ENCODE measurements at places on chromosomes 7 and 10.

DNA sequence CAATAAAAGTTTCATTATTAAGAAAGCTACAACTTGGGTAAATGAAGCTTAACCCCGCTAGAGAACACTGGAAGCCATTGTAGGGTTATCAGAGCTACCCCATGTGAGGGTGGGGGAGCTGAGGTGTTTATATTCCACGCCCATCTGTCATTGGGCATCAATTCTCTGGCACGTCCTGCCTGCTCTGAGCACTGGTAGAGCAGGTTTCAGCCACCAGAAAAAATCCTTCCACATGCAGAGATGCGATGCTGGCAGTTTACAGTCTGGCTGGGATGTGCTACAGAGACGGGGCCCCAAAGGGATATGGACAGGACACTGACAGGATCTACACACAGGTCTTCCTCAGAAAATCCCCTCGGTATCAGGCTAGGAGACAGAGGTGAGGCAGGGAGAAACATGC, 15.9 kb upstream of the RAPGEF5 start:
- DNase-seq, result no peak

- DNase-seq, result no peak
These were observed 87.6 kb upstream of the ADARB2 start for GRCh38 chr10:1824928-1825327.

GRCh38 chr10:34180749-34181148, 634.3 kb downstream of the PARD3 start:
- DNase-seq, result no peak

DNA sequence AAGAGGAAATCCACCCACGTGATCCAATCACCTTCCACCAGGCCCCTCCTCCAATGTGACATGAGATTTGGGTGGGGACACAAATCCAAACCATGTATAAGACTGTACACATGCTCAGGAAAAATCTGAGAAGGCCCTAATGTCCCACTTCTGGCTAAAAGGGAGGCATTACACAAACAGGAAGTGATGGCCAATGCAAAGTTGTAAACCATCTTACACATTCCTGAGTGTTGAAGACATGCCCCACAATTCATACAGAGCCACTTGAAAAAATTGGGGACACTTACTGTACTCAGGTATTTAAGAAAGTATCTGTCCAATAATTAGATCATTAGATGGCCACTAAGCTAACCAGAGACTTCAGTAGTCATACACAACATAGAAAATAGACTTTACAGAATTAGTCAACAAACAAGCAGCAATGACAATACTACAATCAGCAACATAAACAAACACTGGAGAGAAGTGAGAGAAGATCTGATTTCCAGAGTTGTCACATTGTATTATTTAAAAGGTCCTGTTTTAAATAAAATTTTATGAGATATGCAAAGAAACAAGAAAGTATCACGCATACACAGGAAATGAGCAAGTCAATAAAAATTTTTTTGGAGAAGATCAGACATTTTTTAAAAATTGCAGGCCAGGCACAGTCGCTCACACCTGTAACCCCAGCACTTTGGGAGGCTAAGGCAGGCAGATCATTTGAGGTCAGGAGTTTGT, 143.3 kb downstream of the DGKI start:
- no peak for DNase-seq

DNA sequence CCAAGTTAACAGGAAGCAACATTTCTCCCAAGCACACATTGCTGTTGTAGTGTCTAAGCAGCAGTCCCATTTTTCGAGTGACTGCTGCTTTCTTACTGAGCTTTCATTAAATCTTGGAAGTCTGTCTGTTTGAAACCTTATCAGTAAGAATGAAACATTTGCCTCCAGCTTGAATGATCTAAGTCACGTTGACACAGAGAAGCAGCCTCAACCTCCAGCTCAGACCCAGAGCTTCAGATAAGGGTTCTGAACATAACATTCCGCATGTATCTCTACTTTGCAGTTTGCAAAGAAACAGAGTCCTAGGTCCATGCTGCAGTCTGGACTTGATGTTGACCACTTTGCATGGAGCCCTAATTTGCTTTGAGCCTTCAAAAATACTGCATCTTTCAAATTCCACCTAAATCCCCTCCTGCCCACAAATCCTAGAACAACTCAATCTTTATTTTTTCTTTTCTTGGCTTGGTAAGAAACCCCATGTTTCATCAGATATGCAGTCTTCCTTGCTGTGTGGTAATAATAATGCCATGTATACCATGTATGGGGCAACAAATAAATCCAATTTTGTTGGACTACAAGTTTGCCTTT, 698.7 kb upstream of the IGFBP3 start:
- DNase-seq, result no peak

- no peak for DNase-seq
These were observed 18.9 kb upstream of the GPR22 start for GRCh38 chr7:107450970-107451369.

DNA sequence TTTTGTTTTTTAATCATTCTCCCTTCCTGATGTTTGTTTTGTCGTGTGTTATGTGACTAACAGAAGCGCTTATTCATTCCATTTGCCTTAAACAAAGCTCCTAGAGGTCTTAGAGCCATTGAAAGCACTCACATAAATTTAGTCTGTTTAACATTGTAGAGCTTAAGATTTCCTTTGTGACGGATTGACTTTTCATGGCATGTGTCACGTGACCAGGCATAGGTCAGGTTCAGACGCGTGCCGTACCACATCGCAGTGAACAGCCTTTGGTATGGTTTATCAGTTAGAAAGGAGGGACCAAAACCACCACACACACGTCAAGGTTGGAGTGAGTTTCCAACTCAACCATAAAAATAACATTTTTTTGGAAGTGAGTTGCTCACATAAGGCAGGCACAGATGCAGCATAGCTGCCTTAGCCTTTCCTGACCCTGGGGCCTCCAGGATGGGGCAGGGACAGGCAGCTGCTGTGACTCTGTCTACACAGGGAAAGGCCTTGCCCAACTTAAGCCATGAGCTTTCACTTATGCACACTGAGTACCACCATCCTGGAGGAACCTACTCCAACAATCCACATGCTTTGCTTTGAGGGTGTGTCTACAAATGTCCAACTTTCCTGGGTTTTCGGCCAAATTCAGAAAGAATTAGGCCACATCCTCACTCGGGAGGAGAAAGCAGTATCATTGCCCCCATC, 55.5 kb downstream of the WDFY4 start:
- DNase-seq, result no peak

Data from NCI-H2227 treated with DMSO at 0.1 percent for 48 hours (cell line).